ENCODE measurements at places on chromosomes 3 and 15. TPM values are rescaled to one million over a fixed set of nuclear protein-coding genes. Genes with fewer than 3 reads are reported as not detected.

- no peak for DNase-seq
Measured at GRCh38 chr15:27694506-27695087, 404.5 kb downstream of the OCA2 start.

Gene CFAP92
- polyA plus RNA-seq = 0.56 TPM

GRCh38 chr15:28018291-28019044 lies 80.6 kb downstream of the OCA2 start:
- no peak for DNase-seq

Gene BFSP2
- 0.86 TPM for polyA plus RNA-seq

- DNase-seq = no peak
Measured at GRCh38 chr3:168066882-168067281, 28.8 kb downstream of the GOLIM4 start.

DNA sequence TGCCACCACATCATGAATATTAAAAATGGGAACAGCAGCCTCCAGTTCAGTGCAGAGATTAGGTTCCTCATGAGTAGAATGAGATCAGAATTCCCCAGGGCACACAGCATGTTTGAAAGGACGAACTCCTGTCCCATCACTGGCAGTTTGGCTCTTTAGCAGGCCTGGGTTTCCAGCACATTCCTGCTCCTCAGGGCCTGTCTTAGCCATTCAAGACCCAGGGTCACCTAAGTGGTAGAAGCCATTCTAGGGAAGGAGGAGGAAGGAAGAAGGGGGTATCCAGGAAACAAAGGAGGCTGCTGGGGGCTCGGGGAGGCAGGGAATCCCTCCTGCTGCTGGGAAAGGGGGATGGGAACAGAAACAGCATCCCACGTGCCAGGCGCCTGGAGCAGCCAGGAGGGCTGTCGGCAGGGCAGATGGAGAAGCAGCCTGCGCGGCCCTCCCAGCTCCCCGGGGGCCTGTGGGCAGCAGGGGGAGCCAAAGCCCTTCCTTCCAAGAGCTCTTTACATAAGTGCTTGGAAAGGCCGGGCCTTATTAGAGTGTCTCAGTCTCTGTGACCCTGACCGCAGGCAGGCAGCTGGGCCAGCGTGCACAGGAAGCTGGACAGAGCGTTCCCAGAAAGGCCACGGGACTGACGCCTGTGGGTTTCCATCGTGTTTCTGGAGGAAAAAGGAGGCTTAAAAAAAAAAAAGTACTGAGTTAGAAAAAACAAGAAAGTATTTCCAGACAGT lies 24.7 kb downstream of the LOXL1 start:
- DNase-seq = peak; percentile 98

Gene AQP9
- 0.30 TPM for polyA plus RNA-seq

GRCh38 chr3:127673191-127674100 lies 694 bp downstream of the ABTB1 start:
- DNase-seq = peak; percentile 66

DNA sequence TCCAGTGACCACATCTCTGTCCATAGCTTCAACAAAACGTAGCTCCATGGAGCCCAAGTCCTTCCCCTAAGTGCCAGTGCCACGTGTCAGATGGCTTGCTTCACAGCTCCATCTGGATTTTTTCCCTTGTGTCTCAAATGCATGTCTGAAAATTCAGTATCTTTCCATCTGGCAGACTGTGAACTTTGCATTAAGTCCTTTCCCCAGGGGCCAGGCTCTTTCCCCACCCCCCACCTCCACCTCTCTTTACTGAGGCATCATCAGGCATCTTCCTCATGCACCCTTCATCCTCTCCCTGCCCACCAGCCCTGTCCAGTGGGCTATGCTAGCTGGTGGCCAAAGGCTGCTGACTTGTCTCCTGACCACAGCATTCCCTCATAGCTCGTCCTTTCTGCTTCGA lies 53.7 kb downstream of the PDIA5 start:
- DNase-seq = no peak

Gene CCDC191
- polyA plus RNA-seq = 3.7 TPM

Gene NEDD4
- 3.3 TPM for polyA plus RNA-seq

DNA sequence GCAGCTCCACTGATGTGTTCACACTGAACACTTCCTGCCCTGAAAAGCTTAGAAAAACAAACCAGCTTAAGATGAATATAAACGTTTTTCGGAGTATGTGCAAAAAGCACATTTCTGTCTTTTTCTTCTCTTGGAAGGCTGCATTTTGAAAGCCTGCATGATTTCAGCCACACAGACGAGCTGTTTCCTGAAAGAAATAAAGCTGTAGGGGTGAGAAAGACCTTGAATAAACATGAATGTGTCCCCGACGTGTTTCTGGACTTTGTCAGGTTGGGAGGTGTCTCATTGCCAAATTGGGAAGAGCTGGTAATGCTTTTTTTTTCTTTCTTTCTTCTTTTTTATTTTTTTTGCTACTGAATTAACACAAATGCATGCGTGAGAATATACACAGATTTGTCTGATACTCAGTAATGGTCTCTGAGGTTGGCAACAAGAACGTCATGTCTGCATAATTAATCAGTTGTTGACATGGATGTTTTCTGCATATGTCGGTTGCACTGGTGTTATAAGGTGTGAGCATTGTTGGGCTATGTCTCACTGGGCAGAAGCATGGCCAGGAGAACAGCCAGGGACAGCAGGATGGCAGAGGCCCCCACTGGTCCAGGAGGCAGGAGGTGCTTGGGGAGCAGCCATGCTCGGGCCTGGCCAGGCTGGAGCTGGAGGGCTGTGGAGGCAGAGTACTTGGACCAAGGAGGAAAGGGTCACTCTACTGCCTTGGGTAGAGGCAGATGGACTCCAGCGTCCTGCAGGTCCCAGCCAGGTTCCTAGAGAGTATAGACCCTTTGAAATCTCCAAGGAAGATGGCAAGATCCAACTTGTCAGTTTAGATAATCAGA lies 39.0 kb downstream of the ADAMTSL3 start:
- DNase-seq = no peak

DNA sequence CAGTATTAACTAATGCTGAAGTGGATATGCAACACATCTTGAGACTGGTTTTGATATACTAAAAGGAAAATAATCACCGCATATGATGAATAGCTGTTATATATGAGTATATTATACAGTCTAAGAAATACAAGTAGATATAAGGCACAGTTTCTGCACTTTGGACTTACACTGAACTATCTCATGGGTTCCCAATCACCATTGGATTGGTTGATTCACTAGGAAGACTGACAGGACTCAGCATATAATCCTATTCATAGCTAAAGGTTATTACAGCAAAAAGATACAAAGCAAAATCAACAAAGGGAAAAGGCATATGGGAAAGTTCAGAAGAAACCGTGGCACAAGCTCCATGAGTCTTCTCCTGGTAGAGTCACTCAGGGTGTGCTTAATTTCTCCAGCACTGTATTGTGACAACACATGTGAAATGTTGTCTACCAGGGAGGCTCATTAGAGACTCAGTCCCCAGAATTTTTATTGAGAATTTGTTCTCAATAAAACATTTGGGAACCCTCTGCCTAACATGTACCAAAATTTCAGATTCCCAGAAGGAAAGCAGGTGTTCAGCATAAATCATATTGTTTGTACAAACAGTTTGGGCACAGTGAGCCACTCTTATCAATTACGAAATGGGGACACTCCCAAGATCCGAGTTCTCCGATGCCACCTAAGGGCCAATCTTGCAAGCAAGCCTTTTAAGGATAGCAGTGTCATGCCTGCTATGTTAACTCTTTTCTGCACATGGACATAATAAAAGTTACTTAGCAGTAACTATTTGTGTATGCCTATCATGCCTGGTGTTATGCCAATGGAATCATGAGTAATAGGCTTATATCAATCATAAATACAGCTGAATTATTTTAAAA lies 26.8 kb downstream of the CMC1 start:
- no peak for DNase-seq

GRCh38 chr15:76274821-76275220 lies 36.4 kb downstream of the ETFA start:
- no peak for DNase-seq

Gene ZBBX
- polyA plus RNA-seq = 0.73 TPM
